ENCODE measurements at places on chromosomes 6 and 20.

- DNase-seq: no peak
Measured at GRCh38 chr6:124482071-124482491, 480.2 kb upstream of the RNF217 start.

DNA sequence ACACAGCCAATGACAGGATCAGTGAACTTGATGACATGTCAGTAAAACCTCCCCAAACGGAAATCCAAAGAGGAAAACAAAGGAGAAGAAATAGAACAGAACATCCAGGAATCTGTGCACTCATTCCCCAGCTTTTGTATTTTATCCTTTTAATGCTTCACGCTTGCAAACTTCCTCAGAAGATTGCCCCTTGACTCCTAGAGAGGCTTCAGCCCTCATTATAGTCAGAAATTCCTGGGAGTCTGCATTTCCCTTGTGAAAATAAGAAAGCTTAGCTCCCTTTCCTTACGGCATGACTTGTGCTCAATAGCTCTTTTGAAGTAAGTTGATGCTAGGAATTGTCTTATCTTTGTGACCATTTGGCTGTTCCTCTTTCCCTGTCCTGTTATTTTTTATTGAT lies 313.6 kb upstream of the OPRM1 start:
- DNase-seq: no peak

GRCh38 chr20:61439251-61439650 lies 187.2 kb downstream of the CDH4 start:
- DNase-seq: no peak

DNA sequence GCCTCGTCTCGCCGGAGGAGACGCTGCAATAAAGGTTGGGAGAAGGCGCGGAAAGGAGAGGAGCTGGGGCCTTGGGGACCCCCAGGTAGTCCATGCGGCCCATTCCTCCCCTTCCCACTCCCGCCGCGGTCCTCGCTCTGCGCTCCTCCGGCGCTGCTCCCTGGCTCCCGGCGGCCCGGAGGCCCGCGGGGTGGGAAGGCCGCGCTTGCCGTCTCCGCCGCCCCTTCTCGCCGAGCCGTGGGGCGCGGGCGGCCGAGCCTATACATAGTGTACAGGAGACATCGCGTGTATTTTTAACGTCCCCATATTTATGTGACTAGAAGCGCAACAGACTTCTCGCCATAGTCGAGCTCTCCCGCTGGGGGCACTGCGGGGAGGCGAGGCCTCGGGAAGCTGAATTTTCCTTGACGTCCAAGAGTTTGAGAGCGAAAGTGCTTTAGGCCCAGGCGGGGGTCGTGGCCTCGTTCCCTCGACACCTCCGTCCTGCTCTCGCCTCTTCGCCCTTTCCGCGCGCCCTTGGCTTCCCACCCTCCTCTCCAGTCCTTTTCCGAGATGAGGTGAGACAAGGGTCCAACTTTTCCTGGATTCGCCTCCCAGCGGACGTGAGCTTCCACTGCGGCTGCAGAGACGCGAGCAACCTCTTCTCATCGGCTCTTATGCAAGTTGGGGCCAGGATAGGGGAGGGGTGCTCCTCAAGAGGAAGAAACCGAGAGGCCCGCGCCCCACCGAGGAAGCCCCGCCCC lies 29.0 kb downstream of the SLC12A5 start:
- no peak for DNase-seq

DNA sequence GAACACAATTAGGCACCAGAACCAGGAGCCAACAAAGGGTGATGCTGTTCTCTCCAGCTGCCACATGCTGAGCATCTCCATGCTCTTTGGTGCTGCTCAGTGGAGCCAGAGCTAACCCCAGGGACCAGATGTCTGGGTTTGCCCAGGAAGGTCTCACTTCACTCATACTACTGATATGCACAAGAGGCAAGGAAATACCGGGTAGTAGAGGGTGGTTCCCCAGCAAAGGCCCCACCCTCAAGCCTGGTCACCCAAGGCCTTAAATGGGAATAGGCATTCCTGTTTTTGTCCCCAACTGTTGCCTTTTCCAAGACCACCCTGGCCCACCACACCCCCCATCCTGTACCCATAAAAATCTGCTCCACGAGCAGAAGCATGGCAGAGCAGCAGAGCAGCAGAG lies 204.5 kb upstream of the TAB2 start:
- no peak for DNase-seq

DNA sequence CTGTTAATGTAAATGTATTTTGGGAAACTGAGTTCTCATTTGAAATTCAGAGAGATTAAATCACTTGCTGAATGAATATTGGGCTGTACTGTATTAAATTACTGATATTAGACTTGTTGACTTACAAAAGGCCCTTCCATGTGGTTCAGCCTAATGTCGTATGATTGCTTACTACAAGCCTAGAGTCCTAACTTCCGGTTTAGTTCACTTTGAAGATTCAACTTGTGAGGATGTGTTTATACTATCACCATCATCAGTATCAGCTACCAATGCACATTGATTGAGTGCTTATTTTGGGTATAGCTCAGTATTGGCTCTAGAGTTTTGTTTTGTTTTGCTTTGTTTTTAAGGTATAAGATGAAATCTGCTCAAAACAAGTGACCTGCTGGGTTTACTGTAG lies 48.3 kb downstream of the FAM217A start:
- no peak for DNase-seq

- no peak for DNase-seq
Measured at GRCh38 chr6:148967541-148967956, 220.7 kb downstream of the UST start.

GRCh38 chr20:63782521-63782971 lies 43.0 kb downstream of the SLC2A4RG start:
- no peak for DNase-seq

DNA sequence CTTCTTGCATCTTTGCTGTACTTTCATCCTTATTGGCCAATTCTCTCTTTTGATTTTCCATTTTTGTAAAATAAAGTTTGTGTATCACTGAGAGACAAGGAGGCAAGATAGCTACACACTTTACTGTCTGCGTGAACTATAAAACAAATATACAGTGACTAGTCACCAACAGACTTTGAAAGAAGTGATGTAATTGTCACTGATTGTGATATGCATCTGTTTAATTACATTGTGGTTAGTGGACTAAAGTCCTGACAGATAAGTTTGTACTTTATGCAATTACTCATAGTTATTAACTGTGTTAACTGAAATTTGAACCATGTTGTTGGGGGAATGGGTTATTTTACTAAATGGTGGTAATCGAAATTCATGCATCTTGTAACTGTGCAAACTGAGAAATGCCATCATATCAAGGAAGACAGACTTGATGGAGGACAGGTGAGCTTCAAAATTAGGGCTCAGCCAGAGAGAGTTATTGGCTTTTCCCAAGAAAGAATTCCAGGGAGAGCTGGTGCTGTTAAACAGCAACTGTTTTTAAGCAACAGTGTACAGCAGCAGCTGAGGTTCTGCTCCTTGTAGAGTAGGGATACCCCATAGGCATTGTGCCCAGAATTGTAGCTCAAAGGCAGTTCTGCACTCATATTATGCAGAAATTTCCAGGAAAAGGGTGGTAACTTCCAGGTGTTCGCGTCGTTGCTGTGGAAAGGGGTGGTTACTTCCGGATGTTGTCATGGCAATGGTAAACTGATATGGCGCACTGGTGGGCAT lies 62.9 kb downstream of the EFHC1 start:
- no peak for DNase-seq

GRCh38 chr6:127880429-127880828 lies 20.4 kb downstream of the THEMIS start:
- DNase-seq: no peak

DNA sequence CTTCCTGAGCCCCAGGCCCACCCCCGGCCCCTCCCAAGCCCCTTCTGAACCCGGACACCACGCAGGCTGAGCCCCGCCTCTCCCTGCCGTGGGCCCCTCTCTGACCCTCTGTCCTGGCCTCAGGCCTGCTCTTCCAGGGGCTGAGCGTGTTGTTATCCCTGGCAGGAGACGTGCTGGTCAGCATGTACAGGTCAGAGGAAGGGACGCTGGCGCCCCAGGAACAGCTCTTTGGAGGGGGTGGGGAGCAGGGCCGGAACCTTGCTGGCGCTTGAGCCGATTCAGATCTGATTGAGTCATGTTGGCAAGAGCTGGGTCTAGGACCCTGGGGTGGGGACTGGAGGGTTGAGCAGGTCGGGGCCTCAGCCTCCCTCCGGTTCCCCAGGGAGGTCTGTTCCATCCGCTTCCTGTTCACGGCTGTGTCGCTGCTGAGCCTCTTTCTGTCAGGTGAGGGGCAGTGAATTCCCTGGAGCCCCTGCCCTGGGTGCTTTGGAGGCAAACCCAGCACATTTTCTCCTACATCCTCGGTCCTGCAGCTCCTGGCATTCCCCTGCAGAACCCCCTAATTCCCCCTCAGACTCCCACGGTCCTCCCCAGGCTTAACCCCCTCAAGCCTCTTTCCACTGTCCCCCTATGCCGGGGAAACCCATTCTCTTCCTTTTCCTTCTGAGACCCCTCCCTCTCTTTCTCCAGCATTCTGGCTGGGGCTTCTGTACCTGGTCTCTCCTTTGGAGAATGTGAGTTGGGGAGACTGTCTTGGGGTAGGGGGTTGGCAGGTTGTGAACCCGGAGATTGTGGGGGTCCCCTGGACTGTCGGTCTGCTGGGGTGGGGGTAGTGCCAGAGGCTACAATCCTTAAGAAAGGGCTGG lies 2.0 kb downstream of the SPAG4 start:
- DNase-seq: peak; percentile 91

DNA sequence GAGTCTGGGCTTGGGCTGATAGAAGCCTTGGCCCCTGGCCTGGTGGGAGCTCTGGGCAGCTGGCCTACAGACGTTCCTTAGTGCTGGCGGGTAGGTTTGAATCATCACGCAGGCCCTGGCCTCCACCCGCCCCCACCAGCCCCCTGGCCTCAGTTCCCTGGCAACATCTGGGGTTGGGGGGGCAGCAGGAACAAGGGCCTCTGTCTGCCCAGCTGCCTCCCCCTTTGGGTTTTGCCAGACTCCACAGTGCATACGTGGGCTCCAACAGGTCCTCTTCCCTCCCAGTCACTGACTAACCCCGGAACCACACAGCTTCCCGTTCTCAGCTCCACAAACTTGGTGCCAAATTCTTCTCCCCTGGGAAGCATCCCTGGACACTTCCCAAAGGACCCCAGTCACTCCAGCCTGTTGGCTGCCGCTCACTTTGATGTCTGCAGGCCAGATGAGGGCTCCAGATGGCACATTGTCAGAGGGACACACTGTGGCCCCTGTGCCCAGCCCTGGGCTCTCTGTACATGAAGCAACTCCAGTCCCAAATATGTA lies 957 bp upstream of the VEGFA start:
- DNase-seq: no peak

DNA sequence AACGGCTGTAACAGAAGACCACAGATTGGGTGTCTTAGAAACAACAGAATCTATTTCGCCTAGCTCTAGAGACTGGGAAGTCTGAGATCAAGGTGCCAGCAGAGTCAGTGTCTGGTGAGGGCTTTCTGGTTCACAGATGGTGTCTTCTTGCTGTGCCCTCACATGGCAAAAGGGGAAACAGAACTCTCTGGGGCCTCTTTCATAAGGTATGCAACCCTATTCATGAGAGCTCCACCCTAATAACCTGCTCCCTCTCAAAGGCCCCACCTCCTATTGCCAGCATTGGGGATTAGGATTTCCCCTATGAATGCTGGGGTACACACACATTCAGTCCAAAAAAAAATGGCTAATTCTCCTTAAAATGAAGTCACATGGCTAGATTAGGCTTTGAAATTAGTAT lies 10.0 kb downstream of the TXNDC5 start:
- DNase-seq: no peak

- DNase-seq: no peak
Measured at GRCh38 chr6:97282238-97282725, 734 bp downstream of the MMS22L start.

DNA sequence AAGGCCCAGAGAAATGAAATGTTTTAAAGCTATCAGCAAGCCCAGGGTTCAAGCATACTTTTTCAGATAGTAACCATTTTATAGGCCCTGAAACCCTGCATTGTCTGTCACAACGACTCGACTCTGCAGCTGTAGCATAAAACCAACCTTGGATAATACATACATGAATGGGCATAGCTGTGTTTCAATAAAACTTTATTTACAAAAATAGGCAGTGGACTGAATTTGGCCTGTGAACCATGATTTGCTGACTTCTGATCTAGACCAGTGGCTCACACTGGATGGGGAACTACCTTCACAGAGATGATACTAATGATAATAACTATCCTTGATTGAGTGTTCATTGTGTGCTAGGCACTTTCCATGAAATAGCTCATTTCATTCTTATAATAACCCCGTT lies 97.3 kb upstream of the ZNFX1 start:
- no peak for DNase-seq

DNA sequence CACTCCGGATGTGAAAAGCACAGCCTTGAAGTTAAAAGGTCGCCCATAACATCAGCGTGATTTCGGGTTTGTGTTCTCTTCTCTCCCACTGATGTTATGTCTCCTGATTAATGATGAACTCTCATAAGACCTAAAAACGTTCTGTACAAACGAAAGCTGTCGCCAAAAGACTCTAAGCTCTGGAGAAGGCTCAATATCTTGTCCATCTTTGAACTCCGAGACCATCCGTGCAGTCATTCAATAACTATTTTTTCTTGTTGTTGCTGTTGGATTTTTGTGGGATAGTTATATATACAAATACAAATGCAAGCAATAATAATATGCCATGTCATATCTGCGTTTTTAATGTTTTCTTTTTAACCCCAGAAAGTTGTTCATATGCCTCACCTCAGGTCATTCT lies 291.8 kb upstream of the MARCKS start:
- DNase-seq: no peak

- DNase-seq: no peak
Measured at GRCh38 chr6:7207720-7208119, 100.0 kb downstream of the RREB1 start.

GRCh38 chr20:61373956-61374545 lies 122.0 kb downstream of the CDH4 start:
- no peak for DNase-seq

DNA sequence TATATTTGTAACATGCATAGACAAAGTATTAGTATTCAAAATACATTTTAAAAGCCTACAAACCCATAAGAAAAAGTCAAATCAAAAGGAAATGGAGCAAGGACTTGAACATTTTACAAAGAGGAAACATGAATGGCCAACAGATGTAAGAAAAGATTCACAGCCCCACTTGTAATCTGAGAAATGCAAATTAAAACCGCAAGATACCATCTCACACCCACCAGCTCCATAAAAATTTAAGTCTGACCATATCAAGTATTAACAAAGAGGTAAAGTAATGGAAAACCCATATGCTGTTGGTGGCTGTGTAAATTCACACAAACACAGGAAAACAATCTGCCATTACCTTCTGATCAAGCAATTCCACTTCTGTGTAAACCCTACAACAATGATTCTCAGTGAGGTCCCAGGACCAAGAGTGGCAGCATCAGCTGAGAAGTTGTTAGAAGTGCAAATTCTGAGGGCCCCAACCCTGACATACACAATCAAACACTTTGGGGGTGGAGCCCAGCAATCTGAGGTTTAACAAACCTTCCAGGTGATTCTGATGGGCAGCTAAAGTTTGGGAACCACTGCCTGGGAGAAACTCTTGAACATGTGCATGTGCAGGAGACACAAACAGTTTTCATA lies 30.9 kb downstream of the BCL2L1 start:
- no peak for DNase-seq

GRCh38 chr6:34194772-34195171 lies 41.9 kb upstream of the HMGA1 start:
- no peak for DNase-seq
